ENCODE measurements at places on chromosomes 3 and 15.

DNA sequence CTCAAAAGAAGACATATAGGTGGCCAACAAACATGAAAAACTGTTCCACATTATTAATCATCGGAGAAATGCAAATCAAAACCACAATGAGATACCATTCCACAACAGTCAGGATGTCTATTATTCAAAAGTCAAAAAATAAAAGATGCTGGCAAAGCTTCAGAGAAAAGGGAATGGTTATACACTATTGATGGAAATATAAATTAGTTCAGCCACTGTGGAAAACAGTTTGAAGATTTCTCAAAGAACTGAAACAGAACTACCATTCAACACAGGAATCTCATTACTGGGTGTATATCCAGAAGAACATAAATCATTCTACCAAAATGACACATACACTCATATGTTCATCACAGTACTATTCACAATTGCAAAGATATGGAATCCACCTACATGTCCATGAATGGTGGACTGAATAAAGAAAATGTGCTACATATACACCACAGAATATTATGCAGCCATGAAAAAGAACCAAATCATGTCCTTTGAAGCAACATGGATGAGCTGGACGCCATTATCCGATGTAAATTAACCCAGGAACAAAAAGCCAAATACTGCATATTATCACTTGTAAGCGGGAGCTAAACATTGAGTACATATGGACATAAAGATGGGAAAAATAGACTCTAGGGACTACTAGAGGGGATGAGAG, 32.7 kb upstream of the DGKG start:
- DNase-seq: no peak

DNA sequence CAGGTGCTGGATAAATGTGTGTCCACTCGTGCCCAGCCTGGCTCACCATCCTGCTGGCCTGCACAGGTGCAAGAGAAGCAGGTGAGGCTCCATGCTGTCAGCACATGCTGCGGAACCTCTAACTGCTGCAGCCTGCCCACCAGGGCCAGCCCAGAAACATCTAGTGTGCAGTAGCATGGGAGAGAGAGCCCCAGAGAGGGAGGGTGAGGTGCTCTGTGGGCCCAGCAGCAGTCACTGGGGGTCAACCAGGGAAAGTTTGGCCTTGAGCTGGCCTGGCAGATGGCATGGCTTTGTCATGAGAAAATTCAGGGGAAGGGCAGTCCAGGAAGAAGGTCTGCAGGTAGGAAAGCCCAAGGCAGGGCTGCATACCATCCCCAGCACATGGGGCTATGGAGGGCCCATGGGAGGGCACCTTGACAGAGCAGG, 18.2 kb upstream of the PRR23E start:
- DNase-seq: no peak

DNA sequence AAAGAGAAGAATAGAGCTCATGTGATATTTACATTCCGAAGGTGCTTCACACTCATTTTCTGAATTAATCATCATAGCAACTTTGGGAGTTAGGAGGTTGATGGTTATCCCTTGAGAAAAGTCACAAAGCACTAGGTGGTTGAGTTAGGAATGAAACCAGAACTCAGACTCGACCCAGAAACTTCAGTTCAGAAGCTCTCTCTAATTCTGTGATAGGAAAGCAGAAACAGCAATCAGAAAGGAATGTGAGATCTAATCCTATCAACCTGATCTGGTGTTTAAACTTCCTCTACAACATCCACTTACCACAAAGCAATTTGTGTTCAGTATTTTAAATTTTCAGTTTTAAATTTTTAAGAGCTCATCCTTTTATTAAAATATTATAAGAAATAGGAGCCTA, 211.2 kb downstream of the CNTN3 start:
- DNase-seq: no peak

- DNase-seq: no peak
Measured at GRCh38 chr3:130648293-130648692, 98.3 kb downstream of the PIK3R4 start.

- no peak for DNase-seq
Measured at GRCh38 chr3:139288266-139288821, 55.5 kb upstream of the MRPS22 start.

DNA sequence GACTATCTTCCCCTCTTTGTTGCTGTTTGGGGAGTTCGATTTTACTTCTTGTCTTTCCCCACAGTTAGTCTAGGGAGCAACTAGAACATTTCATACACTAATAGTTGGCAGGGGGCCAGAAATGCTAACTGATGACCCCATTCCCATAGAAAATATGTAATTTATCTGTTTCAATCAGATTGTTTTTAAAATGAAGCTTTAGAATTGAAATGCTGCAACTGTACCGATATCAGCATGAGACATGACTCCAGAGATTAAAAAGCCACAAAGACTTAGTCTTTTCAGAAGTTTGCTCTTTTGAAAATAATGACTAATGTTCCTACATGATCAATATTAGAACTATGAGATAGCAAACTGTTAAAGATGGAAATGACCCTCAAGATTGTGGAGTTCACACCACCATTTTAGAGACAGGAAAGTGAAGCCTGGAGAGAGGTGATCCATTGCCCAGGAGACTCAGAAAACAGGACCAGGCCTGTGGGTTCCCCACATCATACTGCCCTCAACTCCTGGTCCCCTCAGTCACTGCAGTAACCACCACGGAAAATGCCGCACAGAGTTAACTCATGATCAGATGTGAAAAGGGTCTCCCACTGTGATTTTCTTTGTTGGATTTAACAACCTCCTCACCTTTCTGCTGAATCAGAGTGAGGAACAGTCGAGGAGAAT, 130.3 kb downstream of the CHDH start:
- no peak for DNase-seq

GRCh38 chr15:87930457-87930856, 326.1 kb downstream of the NTRK3 start:
- no peak for DNase-seq

- no peak for DNase-seq
Measured at GRCh38 chr3:195063581-195064193, 207.3 kb downstream of the XXYLT1 start.

DNA sequence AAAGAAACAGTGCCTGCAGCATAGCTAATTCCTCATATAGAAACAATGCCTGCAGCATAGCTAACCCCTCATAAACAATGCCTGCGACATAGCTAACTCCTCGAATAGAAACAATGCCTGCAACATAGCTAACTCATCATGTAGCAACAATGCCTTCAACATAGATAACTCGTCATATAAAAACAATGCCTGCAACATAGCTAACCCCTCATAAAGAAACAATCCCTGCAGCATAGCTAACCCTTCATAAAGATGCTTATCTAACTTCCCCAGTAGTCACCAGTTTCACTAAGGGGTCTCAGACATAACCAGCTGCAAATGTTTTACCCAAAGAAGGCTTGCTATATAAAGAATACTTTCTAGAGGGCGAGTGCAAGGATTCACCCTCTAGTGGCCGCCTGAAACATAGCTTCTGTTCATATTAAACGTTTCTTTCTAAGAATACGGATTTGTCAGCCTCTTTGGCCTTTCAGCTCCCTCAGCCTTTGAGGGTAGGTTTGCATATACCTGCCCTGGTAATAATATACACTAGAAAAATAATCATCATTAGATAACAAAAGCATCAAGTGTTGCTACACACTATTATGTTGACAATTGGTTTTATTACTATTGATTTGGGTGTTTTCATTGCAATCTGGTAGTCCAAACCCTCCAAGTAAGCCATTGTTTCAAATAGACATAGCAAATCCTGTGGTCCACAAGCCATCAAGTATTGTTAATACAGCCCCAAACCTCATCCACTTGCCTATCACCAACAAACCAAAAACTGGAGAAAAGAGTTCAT, 44.4 kb upstream of the FAN1 start:
- no peak for DNase-seq

DNA sequence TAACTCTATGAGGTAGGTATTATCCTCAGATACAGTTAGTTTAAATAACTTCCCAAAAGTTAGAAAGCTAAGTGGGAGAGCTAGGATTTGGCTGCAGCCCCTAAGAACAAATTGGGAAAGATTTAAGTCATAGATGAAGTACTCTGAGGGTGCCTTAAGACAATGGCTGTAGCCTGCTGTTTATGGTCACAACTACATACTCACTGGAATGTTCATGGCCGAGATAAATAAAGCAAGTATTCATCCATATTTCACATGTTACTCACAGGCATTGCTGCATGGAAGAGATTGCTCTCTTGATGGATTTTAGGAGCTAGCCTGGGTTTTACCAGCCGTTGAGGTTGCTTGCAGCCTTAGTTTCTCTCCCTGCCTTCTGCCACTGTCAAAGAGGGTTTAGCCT, 145.0 kb downstream of the CMSS1 start:
- DNase-seq: no peak

- DNase-seq: no peak
Measured at GRCh38 chr3:161149529-161149928, 44.4 kb upstream of the B3GALNT1 start.

DNA sequence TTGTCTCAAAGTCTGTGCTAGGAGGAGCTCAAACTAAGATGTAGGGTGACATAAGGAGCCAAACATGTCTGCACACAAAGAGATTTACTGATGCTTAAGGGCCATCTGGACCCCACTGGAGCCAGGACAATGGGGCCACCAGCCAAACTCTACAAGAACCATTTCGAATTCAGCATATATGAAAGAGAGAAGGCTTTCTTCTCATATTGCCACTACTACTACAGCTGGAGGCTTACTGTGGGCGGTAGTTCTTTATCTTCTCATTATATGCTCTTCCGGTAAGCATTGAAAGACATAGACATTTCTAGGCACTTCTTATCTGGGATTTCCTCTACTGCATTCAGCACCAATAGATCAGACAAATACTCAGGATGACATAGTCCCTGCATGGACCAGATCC, 404.4 kb upstream of the PROK2 start:
- no peak for DNase-seq

GRCh38 chr15:64223882-64224281, 61.1 kb upstream of the PPIB start:
- no peak for DNase-seq

DNA sequence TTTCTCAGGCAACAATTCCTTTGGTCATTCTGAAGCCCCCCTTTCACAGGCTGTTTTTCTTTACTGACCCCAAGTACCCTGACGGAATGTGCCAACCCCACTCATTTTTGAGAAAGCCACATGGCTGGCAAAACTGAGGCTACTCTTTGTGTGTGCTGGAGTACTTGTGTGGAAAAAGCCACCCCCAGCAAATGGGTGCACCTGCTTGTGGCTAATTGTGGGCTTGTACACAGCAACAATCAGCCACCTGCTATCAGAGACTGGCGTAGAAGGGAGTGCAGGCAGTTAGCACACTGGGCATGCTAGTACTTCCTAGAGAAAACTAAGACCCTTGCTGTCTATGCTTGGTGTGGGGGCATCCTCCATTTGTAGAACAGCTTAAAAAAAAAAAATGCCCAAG, 110.1 kb upstream of the LMOD3 start:
- no peak for DNase-seq

GRCh38 chr3:63470745-63471144, 181.7 kb upstream of the SNTN start:
- DNase-seq: no peak

DNA sequence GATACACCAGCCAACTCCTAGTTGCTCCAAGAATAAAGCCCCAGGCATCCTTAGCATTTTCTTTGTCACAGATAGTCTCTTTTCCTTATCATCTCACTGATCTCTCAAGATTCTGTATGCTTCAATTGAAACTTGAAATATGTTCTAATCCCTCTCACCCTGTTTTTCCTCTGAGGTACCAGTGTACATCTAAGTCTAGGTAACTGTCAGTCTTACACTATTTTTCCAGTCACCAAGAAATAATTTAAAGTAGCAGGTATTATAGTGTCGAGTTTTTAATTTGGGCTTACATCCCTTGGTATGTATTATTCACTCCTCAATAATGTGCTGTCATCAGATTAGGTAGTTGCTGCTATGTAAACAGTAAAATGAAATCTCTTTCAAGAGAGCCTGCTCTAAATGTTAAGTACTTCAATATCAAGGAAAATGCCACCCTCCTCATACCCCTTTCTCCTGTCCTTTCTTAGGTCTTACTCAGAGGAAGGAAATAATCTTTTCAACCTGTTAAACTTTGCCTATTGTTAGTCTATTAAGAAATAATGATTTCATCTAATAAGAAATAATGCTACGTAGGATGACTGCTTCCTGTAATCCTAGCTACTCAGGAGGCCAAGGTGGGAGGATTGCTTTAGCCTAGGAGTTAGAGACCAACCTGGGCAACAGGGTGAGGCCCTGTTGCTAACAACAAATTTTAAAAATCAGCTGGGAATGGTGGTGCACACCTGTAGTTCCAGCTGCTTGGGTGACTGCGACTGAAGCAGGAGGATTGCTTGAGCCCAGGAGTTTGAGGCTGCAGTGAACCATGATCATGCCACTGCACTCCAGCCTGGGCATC, 39.8 kb downstream of the TSC22D2 start:
- no peak for DNase-seq

GRCh38 chr3:25831578-25831977, 41.7 kb downstream of the OXSM start:
- no peak for DNase-seq

- no peak for DNase-seq
Measured at GRCh38 chr15:72339777-72340177, 19.8 kb upstream of the CELF6 start.

GRCh38 chr3:23750573-23751210, 55.1 kb upstream of the UBE2E1 start:
- DNase-seq: no peak

DNA sequence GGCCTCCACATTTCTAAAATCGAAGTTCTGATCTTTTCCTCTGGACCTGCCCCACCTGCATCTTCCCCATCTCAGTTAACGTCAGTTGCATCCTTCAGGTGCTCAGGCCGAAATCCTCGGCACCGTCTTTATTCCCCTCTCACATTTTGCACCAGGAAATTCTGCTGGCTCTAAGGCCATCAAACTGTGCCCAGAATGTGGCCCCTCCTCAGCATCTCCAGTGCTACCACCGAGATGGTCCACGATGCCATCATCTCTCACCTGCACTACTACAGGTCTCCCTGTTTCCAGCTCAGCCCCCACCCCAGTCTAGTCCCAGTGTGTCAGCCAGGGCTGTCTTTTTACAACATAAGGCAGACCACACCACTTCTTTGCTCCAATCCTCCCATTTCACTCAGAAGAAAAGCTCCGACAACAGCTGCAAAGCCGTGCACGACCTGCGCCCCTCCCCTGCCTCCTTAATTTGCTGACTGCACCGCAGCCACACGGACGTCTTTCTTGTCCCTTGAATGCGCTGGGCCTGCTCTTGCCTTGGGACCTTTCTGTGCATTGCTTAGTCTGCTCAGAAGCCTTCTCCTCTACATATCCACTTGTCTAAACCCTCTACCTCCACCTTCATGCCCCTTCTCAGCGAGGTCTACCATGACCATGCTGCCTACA, 14.4 kb downstream of the MUC20 start:
- DNase-seq: no peak

DNA sequence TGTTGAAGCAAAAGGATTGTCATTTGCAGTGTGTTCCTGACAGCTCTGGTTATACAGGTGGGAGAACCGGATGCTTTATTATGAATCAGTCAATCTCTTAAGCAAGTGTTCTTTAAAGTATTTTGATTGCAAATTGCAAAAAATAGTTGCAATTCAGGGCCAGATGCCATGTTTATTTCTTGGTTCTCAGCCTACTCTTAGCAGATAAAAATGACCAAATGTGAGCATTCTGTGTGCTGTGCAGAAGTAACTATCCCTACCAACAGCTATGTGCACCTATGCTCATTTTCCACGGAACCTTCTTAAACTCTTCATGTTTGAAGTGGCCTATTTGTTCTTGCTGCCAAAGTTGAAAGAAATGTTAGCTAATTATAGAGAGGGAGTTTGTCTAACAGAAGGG, 262.3 kb upstream of the RASGRP1 start:
- DNase-seq: no peak

GRCh38 chr3:128167973-128168674, 14.8 kb downstream of the EEFSEC start:
- no peak for DNase-seq
